ENCODE measurements at places on chromosomes 16 and 17. TPM values are rescaled to one million over a fixed set of nuclear protein-coding genes. Genes with fewer than 3 reads are reported as not detected.

Gene OTOP3
- not detected for total RNA-seq

Gene C17orf113
- 5.9 TPM for total RNA-seq

Gene KRT12
- not detected for total RNA-seq

Gene PITPNM3
- total RNA-seq = 10.1 TPM

Gene TEDC2
- 5.9 TPM for total RNA-seq

Gene CLEC3A
- not detected for total RNA-seq

Gene EVPL
- total RNA-seq = not detected

Gene TRPV2
- 1.8 TPM for total RNA-seq

Gene ANKRD40CL
- not detected for total RNA-seq

Gene SLC5A2
- 1.1 TPM for total RNA-seq

Gene PHKB
- total RNA-seq = 187 TPM

Gene GFAP
- 318 TPM for total RNA-seq

Gene USP43
- total RNA-seq = 5.5 TPM

Gene EFNB3
- 14.4 TPM for total RNA-seq

Gene CRISPLD2
- 4.8 TPM for total RNA-seq

Gene NPIPB2
- 11.3 TPM for total RNA-seq

Gene TPSD1
- not detected for total RNA-seq

Gene MPDU1
- total RNA-seq = 37.6 TPM

Gene PRCD
- 5.7 TPM for total RNA-seq

Gene NAGS
- 0.64 TPM for total RNA-seq

Gene TBX4
- not detected for total RNA-seq

Gene QPRT
- 7.6 TPM for total RNA-seq

Gene ZNF597
- total RNA-seq = 3.6 TPM

Gene CTRB2
- not detected for total RNA-seq

Gene PLA2G10
- not detected for total RNA-seq
